Stimulated activated CD8-positive, alpha-beta memory T cell treated with anti-CD3 and anti-CD28 coated beads, Interleukin-4, amount 100 ng/mL, for 24 hours (primary cell): ENCODE measurements at places on chromosomes 4 and X.
A peak's percentile ranks its signal among the peaks of the same experiment; 100 is the strongest.

- no peak for DNase-seq
Measured at GRCh38 chr4:59936566-59936965, 1263.6 kb upstream of the ADGRL3 start.

DNA sequence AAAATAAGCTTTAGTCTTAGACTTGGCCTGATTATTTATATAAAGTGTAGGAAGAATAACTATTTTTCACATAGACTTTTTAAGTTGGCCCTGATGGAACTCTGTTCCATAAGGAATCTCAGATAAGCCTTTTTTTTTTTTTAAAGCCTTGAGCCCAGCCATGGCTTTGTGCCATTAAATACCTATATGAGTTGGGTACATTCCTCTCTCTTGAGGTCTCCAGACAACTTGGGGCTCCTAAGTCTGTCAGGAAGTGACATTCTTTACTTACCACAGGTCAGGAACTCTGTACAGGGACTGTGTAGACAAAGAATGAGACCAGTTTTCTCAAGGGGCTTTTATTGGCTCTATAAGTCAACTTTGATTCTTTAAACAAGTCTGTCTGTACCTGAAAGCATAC lies 27.1 kb upstream of the IGFBP7 start:
- no peak for DNase-seq

DNA sequence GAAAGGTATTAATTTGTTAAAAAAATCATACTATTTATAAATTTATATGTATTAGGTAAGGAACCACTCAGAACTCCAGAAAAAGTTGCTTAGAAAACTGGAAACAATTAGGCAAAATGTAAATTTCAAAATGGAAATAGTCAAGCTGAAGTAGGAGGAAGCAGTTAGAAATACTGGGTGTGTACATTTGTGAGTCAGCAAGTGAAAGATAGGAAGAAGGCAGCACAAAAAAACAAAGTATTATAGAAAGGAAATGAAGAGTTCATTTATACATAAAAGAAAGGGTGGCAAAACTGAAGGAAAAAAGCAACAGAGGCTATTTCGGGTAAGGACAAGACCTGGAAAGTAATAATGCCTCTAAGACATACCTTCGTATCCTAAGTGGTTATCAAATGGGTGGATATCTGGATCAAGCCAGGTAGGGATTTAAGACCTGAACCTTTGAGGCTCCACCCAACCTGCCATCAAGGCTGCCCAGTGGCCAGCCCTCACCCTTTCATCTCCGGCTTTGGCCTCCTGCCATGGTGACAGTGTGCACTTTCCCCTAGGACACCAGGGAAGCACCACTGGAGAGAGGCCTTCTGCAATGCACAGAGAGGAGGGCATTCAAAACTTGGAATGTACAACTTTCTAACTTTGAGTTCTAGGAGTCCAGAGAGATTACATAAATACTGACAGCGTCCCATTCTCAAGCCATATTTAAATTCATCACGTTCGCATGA lies at the start of gene LRRC66:
Gene LRRC66, minus strand, starts transcription at position 428 of the 722 bp plus-strand sequence. CDS start 2,750 bp downstream, outside the sequence.
- no peak for DNase-seq

- no peak for DNase-seq
Measured at GRCh38 chr4:22766068-22766467, 73.3 kb downstream of the GBA3 start.

GRCh38 chr4:86233681-86234080 lies 126.2 kb downstream of the MAPK10 start:
- no peak for DNase-seq

GRCh38 chr4:183906739-183907651 lies 1.9 kb downstream of the STOX2 start:
- no peak for DNase-seq

GRCh38 chr4:87848622-87849351 lies 16.0 kb downstream of the MEPE start:
- DNase-seq, result no peak

GRCh38 chr4:65467068-65467680 lies 203.1 kb downstream of the EPHA5 start:
- DNase-seq, result no peak

DNA sequence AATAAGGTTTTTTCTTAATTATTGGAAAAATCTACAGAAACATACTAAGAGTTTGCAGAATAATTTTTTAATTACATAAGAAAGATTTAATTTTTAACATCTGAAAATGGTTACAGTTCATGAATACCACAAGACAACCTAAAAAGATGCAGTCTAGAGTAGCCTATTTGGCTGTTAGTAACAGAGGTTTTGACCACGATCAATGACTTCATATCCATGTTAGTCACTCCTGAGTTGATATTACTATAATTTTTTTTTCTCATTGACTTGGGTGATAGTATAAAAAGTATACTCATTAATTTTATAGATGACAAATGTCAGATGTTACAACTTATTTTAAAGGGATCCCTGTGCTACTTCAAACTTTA lies 272.5 kb downstream of the DCTD start:
- DNase-seq, result no peak

- DNase-seq, result no peak
Measured at GRCh38 chrX:10549280-10549679, 71.1 kb downstream of the MID1 start.

GRCh38 chr4:114091546-114091945 lies 112.1 kb upstream of the ARSJ start:
- DNase-seq, result no peak

- no peak for DNase-seq
Measured at GRCh38 chr4:25297528-25298242, 14.9 kb upstream of the ZCCHC4 start.

DNA sequence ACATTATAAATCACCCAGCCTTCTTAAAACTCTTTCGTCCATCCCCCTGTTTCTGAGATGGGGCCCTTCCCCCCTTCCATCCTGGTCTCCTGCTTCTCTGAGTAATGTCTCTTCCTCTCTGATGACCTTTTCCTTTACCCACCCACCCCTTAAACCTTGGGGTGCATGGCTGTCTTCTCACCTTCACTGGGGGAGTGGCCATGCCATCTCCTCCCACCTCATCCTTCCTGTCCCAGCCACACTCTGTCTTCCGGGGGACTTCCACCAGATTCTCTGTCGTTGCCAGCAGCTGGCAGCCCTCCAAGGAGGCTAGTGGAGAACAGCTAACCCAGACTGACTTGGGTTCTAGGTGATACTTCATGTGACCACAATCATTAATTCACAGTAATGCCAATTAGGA lies 83.2 kb upstream of the SCML1 start:
- peak; percentile 26 for DNase-seq

DNA sequence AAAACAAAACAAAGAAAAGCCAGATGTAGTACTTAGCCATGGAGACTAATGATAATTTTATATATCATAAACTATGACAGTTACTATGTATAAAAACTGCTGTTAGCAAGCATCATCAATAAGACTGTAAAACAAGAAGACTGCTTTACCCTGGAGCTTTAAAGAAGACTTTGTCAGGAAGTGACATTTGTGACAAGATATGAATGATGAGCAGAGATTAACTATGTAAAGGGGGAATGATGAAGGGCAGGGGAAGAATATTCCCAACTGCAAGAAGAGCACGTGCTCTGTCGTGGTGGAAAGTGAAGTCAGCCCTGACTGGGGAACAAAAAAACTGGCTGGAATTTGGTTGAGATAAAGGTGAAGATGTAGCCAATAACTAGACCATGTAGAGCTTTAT lies 617.1 kb upstream of the AMOT start:
- no peak for DNase-seq

DNA sequence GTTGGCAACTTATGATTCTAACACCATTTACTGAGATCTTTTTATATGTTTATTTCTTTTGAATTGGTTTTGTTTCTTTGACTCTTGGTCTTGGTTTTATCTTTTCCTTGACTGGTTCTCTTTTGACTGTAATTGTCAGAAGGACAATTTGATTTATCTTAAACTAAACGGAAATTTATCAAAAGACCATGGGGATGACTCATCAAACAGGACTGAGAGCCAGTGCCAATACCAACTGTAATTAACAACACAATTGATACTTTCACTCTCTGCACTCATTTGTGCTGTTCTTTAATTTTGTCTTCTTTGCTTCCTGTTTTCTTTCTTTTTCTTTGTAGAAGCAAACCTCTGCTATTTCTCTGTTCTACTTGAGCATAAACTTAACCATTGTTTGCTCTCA lies 776.8 kb downstream of the CCSER1 start:
- no peak for DNase-seq

DNA sequence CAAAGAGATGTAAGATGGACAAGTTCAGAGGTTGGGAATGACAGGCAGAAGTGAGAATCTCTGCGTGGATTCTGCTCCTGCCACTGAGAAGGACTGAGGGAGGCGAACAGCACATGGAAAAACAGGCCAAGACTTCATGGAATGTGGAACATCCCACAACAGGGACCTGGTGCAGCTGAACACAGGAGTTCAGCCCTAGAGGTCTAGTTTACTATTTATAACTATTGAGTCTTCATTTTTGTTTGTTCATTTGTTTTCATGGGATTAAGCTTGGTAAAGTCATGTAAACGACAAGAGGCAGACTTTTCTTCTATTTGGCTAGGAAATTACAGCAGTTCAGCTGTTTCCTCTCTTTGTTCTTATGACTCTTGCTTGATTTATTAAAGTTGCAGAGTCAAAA lies 234.5 kb downstream of the MAML3 start:
- no peak for DNase-seq

DNA sequence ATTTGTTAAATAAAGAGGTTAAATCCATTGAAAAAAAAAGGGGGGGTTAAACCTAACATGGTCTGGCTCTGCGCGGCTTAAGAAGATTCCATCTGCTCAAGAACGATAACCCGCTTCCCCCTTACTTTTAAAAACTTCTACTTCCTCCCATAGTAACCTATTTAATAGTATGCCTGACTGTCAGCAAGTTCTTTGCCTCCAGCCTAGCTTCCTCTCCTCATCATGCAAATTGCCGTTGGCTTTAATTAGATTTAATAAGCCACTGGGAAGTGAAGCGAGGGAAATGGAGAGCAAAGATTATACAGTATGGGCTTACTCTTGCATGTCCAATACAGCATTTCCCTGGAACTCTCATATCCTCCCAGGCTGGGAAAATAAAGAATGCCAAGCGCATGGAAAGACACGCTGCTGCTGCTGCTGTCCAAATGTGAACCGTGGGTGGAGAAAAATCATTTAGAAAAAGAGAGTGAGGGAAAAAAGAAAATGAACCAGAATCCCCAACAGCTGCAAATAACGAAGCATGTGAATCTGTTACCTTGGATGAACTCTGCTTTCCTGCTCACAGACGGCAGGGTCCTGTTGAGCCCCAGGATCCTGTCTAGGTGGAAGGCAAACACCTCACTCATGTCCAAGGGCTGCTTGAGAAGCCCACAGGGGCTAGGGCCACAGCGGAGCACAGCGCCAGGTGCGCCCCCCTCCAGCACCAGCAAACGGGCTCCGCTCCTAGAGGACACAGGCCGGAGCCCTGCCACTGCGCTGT lies 2.7 kb downstream of the GASK1B start:
- no peak for DNase-seq

DNA sequence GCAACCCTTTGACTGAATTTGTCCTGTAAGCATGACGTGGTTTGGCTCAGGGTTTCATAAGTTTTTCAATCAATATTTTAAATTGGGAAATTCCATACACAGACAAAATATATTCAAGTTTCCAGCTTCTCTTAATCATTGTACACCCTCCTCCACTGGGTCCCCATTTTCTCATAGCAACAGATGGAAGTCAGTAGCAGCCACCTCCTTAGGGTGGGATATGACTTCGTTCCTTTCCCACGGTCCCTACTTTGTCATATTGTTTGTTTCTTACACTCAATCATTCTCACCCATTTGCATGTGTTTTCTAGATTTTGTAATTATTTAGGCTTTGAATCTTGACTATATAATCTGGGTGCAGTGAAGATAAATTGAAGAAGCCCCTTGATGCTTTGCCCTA lies 664.5 kb upstream of the IGFBP7 start:
- DNase-seq, result no peak

DNA sequence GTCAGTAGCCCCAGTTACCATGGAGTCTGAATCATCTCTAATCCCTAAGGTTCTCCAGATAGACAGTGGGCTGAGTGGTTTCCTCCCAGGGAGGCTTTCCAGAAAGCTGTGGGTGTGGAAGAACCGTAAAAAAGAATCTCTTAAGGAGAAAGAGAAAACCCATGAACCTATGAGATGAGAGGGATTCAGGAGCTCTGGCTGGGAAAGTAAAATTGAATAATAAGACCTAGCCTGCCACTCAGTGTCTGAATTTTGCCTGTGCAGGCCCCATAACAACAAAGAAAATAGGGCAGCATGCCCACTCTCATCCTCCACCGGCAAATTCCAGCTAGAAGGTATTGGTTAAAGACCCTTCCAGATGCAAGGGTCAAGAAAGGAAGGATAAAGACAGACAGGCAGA lies 16.9 kb downstream of the AWAT2 start:
- no peak for DNase-seq

- DNase-seq, result no peak
Measured at GRCh38 chrX:105822138-105823091, at the start of gene NRK. Gene NRK (plus strand): TSS chrX:105822539. CDS start chrX:105822846, 307 bp downstream.

DNA sequence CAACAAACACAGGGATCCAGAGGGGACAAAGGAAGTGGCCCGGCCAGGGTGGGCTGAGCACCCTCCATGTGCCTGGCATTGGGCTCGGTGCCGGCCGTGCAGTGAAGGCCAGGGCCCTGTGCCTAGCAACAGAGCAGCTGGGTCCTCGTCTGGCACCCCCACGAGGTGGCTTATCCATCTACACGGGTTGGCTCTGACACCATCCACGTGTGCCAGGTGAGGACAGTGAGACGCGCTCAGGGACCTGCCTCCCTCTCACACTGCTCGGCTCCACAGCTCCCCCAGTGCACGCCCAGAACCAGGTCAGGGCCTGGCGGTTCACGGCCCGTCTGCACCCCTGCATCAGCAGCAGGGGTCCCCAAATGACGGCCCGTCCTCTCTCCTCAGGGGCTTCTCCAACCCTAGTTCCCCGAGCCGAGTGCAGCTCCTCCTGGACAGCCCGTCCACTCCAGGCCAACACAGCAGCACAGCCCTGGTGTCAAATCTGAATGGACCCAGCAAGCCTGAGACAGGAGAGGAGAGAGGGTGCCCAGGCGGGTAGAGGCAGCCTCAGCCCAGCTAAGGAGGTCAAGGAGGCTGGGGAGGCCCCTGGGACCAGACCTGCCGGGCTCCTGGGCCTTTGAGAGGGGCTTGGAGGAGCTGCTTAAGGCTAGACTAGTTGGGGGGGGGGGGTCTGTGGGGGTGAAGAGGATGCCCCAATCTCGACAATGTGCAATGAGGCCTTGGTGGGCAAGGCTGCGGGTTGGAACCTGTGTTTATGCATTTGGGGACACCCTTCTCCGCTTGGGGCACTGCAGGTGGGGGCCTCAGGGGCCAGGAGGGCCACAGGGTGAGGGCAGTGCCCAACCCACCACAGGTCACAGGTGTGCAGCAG lies 113.6 kb downstream of the FAM53A start:
- no peak for DNase-seq

- DNase-seq, result no peak
Measured at GRCh38 chrX:2650865-2651264, 40.2 kb upstream of the CD99 start.
